ENCODE measurements at places on chromosomes 12 and 14. TPM values are rescaled to one million over a fixed set of nuclear protein-coding genes. Genes with fewer than 3 reads are reported as not detected.

- DNase-seq, result no peak
Measured at GRCh38 chr12:124677552-124678356, 110.3 kb upstream of the NCOR2 start.

- no peak for DNase-seq
Measured at GRCh38 chr12:15726027-15726877, 62.9 kb downstream of the EPS8 start.

- peak; percentile 37 for DNase-seq
Measured at GRCh38 chr12:92408072-92408900, 262.6 kb upstream of the BTG1 start.

The SNRPF gene
- total RNA-seq, result 9.3 TPM

DNA sequence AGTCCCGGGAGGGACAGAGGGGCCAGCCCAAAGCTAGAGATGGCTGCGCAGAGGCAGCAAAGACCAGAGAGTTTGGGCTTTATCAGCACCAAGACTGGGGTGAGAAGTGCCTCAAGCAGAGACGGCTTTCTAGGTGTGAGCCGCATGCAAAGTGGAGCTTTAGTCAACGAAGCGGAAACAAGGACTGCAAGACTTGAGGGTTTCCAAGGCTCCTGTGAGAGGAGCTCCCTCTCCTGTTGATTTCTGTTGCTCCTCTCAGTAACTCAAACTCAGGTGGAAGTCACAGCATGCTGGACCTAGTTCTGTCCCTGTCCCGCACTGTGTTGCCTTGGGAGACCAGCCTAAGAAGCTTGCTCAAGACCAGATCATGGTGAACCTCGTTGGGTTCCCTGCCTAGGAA, 327.8 kb downstream of the MED13L start:
- no peak for DNase-seq

The PUS1 gene
- 5.8 TPM for total RNA-seq

DNA sequence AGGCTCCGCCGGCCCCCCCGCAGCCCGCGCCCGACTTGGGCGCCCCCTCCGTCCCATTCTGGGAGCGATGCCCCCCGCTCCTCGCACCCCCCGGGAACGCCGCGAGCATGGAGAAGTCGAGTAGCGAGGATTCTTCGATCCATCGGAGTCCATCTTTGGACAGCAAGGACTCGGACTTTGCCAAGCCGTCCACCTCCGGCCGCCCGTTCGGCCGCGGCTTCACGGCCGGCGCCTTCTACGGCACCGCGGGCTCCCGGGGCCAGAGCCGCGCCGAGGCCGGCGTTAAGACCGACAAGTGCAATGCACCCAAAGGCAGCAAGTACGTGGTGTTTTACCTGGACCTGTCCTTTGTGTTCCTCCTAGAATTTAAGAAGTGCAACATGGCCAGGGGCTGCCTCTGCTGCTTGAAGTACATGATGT, 123.6 kb downstream of the TSPAN9 start:
- no peak for DNase-seq

- no peak for DNase-seq
Measured at GRCh38 chr14:37870632-37871346, 275.4 kb downstream of the TTC6 start.

The ZNF384 gene
- 23.0 TPM for total RNA-seq

DNA sequence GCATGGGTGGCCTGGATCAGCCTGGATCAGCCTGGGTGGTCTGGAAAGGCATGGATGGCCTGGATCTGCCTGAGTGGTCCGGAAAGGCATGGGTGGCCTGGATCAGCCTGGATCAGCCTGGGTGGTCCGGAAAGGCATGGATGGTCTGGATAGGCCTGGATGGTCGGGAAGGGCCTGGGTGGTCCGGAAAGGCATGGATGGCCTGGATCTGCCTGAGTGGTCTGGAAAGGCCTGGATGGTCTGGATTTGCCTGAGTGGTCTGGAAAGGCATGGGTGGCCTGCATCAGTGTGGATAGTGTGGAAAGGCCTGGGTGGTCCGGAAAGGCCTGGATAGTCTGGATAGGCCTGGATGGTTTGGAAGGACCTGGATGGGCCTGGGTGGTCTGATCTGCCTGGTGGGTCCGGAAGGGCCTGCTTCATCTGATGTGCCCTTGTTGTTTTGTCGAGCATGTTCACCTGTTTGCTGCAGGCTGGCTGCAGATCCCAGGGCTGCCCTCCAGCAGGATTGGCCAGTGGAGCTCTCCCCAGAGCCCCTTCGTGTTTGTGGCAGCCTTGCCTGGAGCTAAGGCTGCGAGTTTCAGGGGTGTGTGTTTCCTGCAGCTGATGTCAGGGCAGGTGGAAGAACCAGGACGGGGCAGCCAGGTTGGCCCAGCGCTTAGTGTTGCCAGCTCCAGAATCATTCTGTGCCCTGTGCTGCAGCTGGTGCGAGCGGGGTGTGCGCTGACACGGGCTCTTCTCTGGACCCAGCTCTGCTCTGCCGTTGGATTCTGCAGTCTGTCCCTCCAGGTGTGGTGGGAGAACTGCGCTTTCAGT, 19.3 kb upstream of the TEX22 start:
- peak; percentile 33 for DNase-seq

GRCh38 chr12:71602761-71603577, 60.7 kb downstream of the ZFC3H1 start:
- no peak for DNase-seq

DNA sequence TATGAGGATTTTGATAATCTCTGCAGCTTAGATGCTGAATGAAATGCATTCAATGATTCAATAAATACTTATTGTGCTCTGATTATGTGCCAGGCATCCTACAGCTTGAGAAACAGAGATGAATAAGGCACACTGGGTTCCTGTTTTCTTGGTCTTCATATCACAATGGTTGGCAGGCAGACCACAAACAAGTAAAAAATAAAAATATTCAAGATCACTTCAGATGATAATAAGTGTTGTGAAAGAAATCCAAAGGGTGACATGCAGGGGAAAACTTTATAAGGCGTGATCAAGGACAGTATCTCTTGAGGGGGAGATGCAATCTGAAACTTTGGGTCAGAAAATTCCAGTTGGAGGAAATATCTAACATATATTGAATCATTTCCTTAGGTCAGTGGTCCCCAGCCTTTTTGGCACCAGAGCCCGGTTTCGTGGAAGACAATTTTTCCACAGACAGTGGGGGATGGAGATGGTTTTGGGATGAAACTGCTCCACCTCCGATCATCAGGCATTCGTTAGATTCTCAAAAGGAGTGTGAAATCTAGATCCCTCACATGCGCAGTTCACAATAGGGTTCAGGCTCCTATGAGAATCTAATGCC, 73.7 kb upstream of the RAP1B start:
- no peak for DNase-seq

DNA sequence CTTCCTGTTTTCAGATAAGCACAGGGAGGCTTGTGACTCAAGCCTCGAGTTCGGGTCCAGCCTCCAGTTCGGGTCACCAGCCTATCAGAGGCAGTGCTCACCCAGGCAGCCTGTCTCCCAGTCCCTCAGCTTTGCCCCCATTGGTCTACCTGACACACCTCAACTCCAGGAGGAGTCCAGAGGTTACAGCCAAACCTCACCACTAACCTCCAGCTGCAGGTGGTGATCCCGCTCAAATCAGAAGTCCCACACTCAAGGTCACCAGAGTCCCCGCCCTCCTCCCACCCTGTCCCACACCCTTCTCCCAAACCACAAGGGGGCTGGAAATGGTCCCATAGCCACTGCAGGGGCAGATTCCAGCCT, 42.1 kb downstream of the KDM2B start:
- DNase-seq, result peak; percentile 36

GRCh38 chr14:79576424-79576823, 634.9 kb downstream of the DIO2 start:
- DNase-seq, result no peak

DNA sequence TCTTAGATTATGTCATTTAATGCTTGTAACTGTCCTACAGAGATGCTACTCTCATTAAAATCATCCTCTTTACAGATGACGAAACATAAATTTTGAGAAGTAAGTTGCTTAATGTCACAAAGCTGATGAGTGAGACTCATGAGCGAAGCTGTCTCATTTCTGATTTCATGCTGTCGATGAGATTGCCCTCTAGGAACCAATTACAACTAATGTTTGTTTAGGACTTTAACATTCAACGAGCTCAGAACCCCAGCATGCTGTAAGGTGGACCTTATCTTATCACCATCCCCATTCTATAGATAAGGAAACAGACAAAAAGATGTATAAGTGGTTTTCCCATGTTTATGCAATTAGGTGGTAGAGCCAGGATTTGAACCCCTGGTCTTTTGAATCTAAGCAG, 23.1 kb downstream of the BHLHE41 start:
- DNase-seq, result no peak

The FGF23 gene
- not detected for total RNA-seq

DNA sequence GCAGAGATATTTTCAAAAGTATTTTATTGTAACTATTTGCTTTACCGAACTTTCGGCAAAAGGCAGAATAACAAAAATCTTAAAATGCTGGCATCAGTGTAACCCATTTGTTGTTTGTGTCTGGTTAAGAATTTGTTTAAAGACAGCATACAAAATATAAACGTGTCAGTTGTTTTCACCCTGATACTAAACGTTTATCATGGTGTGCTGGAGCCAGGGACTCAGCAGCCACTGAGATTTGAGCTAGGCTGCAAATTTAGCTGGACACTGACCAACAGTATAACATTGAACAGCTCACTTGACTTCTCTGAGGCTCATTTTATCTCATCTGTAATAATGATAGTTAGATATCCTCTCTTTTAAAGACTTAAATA, 183.7 kb downstream of the TMTC3 start:
- DNase-seq, result no peak

DNA sequence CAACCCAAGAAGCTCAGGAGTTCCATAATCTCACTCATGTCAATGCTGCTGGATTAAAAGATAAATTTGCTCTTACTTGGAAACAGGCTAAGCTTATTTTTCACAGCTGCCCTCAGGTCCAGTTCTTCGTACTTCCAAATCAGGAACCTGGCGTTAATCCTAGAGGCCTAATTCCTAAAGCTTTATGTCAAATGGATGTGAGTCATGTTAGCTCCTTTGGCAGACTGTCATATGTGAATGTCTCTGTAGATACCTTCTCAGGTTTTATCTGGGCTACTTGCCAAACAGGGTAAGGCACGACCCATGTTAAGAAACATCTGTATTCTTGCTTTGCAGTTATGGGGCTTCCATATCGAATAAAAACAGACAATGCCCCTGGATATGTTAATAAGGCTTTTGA, 504.6 kb downstream of the ALG10 start:
- no peak for DNase-seq

DNA sequence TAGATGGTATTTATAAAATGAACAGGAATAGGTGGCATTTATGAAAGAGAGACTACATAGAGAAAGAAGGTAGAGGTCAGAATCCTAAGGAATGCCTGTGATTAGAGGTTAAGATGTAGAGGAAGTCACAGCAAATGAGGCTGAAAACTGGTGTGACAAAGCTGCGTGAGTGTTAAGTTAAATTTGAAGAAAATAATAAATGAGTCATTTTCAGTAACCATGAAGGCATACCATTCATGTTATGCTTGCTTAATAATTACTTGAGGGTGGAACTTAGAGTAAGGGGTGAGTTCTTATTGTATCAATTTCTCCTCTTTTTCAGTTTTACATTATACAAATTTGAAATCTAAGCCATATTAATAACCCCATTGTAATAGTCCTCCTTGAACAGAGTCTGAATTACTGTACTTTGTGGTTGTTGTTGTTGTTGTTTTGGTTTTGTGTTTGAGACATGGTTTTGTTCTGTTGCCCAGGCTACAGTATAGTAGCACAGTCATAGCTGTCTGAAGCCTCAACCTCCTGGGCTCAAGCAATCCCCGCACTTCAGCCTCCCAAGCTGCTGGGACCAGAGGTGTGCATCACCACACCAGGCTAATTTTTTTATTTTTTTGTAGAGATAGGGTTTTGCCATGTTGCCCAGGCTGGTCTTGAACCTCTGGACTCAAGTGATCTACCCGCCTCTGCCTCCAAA, 761.5 kb downstream of the GALC start:
- DNase-seq, result no peak

GRCh38 chr12:80183939-80184338, 84.6 kb downstream of the OTOGL start:
- no peak for DNase-seq

The CD63 gene
- 723 TPM for total RNA-seq

The PDZRN4 gene
- not detected for total RNA-seq

DNA sequence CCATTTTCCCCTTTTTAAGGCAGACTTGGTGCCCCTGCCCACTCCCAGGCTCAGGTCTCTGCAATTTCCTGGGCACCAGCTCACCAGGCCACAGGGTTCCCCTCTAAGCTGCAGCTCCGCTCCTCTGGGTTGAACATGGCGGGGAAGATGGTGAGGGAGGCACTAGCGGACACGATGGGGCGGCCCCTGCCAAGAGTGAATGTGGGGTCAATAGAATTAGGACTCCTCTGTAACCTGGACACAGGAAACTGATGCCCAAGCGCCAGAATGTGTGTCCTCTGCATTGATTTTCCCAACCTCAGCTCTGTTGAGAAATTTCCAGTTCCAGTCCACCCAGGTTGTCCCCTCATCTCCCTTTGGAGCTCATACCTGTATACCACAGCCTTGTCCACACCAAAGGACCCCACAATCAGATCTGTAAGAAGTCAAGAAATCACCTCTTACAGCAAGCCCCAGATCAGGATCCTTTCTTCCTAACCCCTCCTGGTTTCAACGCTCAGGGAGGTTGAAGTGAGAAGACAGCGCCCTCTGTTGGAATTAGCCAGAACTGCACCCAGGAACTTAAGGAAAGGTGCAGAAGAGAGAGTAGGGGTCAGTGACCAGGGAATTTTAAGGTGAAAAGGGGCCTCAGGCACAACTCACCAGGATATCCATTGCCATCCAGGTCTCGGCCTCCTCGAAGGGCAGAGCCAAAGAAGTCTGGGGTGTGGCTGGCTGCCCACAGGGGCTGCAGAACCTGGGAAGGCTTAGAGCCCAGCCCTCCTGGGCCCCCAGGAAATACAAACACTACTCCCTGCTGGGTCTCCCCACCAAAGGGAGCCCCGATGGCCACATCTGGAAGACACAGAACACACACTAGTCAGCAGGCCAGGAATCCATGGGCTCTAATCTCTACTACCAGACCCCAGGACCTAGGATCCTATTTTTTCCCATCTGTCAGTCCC, 14.7 kb downstream of the ITGA5 start:
- peak; percentile 39 for DNase-seq

The CMKLR1 gene
- total RNA-seq, result 7.2 TPM

GRCh38 chr14:94119071-94119470, 8.5 kb downstream of the IFI27 start:
- DNase-seq, result no peak

The DPY19L2 gene
- total RNA-seq, result 41.3 TPM

GRCh38 chr12:22262309-22262708, 72.2 kb downstream of the ST8SIA1 start:
- no peak for DNase-seq

DNA sequence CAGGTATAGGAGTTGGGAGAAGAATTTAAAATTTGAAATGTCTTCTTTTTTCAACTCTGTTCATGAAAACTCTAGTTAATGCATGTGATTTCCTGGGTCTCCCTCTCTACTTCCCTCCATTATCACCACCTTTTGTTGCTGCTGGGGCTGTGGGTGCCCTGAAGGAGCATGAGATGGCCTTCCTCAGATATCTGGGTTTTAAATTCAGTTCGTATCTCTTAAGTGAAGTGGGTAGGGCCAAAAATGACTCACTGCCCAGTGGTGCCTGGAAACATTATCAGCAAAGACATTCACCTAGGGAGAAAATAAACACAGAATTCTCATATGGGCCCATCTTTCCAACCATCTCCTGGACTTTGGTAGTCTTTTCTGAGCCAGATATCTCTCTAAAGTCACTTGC, 234.9 kb upstream of the PLEKHG7 start:
- DNase-seq, result no peak

The CBLN3 gene
- 0.65 TPM for total RNA-seq

GRCh38 chr12:89234324-89235114, 117.8 kb downstream of the DUSP6 start:
- DNase-seq, result no peak

- no peak for DNase-seq
Measured at GRCh38 chr14:100332071-100332639, 9.0 kb downstream of the SLC25A47 start.
